Left colon (tissue), 2 donors: ENCODE measurements at places on chromosomes 1 and 21. TPM values are rescaled to one million over a fixed set of nuclear protein-coding genes. Genes with fewer than 3 reads are reported as not detected.
A peak's percentile ranks its signal among the peaks of the same experiment; 100 is the strongest.

DNAH14 gene
- 12.3 TPM for total RNA-seq

TMEM82 gene
- 13.1 TPM for total RNA-seq

AIDA gene
- total RNA-seq: 41.2 TPM

SORT1 gene
- total RNA-seq: 124 TPM

FAM163A gene
- total RNA-seq: 0.61 TPM

CHIT1 gene
- not detected for total RNA-seq

HEYL gene
- 1.3 TPM for total RNA-seq

PDC gene
- total RNA-seq: not detected

SLAMF1 gene
- total RNA-seq: 2.0 TPM

KRTAP11-1 gene
- not detected for total RNA-seq

HSPA6 gene
- total RNA-seq: 1.4 TPM

LRRC53 gene
- total RNA-seq: not detected

GRCh38 chr1:114235960-114236359 is 82.3 kb upstream of the SYT6 start:
- peak; percentile 53 for DNase-seq

- DNase-seq: no peak
These were observed 34.2 kb downstream of the NEK2 start for GRCh38 chr1:211641044-211641800.

GRCh38 chr1:36432616-36433015 is 17.6 kb downstream of the OSCP1 start:
- no peak for DNase-seq

DNA sequence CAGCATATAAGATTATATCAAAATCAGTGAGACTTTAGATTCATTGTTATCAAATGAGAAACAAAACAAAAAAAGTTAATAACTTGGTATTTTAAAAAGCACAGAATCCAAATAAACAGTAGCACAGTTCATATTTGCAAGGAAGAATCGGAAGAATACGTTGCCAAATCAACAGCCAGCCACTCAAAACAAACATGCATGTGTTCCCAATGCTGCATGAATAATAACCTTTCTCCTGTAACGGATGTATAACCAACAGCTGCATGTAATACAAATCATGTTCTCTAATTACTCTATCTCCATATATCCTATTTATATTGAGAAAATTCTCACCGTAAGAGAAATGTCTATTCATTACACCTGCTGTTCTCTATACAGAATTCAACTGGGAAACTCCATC is 98.9 kb upstream of the FOXD3 start:
- no peak for DNase-seq

DNA sequence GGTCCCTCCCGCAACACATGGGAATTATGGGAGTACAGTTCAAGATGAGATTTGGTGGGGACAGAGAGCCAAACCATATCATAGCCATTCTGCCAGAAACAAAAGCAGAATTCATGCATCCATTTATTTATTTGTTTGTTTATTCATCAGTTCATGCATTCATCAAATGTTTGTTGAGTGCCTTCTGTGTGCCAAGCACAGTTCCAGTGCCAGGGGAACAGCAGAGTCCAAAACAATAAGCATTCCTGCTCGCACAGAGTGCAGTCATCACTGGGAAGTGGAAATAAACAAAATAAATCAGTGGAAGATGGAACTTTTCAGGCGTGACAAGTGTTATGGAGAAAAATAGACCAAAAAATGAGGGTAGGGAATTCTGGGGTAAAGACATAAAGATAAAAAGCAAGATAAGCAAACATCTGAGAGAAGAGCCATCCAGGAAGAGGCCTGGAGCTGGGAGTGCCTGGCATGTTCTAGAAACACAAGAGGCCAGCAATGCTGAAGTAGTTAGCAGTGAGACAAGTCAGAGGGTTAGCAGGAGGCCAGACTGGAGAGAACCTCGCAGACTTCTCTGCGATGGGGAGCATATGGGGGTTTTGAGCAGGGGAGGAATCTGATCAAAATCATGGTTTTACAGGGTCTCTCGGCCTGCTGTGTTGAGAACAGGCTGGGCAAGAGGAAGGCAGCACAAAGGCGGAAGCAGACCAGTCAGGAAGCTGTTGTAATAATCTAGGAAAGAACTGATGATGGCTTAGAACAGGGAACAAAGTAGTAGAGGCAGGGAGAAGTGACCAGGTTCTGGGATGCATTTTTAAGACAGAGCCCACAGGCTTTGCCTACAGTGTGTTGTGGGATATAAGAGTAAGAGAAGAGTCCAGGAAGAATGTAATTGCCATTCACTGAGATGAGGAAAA is 113.2 kb downstream of the GLUL start:
- DNase-seq: no peak

DNA sequence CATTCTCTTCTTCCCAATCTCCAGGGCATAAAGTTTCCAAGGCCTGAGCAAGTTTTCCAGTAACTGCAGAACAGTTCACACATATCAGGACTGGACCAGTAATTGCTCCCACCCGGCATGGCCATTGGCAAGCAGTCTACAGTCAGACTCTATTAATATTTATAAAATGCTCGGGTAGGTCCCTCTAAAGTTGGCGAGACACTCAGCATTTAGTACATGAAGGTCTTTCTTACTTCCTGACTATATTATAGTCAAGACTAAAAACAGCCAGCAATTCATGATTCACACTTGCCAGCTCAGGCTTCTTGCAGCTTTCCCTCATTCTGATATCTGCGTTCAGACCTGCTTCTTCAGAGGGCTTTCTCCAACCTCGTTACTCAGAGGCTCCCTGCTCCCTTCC is 25.4 kb downstream of the GADD45A start:
- DNase-seq: no peak

DNA sequence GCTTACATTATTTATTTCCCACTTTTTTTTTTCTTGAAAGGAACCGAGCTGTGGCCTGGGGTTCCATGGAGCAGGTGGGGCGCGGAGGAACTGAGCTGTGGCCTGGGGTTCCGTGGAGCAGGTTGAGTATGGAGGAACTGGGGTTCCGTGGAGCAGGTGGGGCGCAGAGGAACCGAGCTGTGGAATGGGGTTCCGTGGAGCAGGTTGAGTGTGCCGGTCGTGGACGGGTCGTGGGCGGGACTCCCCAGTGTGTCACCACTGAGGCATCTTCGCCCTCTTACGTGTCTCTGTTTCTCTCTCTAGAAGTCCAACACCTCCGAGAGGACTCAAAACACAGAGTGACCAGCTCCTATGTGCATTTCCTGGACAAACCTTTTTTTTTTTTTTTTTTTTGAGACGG is 1.2 kb upstream of the SCNN1D start:
- no peak for DNase-seq

GRCh38 chr1:37755951-37756560 is 8.9 kb downstream of the EPHA10 start:
- no peak for DNase-seq

- no peak for DNase-seq
These were observed 76.4 kb downstream of the SPATA46 start for GRCh38 chr1:162300057-162300917.

DNA sequence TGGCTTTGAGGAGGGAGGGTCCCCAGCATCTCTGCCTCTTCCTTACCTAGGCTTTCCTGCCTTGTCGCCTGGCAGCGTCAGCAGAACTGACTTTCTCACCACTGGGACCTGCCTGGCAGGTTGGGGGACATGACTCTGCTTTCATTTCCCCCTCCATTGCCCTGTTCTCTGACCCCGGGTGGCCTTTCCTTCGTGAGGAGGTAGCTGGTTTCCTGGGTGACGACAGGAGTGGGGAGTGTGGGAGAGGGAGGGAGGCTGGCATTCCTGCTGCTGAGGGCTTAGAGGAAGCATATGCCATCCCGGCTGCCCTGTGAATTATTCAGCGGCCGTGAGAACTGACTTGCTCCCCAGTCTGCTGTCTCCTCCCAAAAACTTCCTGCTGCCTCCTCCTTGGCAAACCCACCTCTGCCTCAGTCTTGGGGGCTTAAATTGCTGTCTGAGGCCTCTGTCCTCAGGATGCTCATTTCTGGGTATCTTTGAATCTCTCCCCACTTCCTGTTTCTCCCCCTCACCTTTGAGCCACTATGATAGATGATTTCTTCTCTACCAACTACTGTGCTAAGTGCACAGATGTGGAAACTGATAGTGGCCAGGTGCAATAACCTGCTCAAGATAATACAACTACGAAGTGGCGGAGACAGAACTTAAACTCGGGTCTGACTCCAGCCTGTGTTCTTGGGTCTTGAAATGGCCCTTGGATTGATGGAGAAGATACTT is 182.0 kb upstream of the CSF3R start:
- DNase-seq: no peak

- DNase-seq: no peak
These were observed 29.0 kb downstream of the ZSWIM5 start for GRCh38 chr1:45177452-45177851.

GRCh38 chr21:43781846-43782245 is 5.7 kb upstream of the CSTB start:
- DNase-seq: no peak

DNA sequence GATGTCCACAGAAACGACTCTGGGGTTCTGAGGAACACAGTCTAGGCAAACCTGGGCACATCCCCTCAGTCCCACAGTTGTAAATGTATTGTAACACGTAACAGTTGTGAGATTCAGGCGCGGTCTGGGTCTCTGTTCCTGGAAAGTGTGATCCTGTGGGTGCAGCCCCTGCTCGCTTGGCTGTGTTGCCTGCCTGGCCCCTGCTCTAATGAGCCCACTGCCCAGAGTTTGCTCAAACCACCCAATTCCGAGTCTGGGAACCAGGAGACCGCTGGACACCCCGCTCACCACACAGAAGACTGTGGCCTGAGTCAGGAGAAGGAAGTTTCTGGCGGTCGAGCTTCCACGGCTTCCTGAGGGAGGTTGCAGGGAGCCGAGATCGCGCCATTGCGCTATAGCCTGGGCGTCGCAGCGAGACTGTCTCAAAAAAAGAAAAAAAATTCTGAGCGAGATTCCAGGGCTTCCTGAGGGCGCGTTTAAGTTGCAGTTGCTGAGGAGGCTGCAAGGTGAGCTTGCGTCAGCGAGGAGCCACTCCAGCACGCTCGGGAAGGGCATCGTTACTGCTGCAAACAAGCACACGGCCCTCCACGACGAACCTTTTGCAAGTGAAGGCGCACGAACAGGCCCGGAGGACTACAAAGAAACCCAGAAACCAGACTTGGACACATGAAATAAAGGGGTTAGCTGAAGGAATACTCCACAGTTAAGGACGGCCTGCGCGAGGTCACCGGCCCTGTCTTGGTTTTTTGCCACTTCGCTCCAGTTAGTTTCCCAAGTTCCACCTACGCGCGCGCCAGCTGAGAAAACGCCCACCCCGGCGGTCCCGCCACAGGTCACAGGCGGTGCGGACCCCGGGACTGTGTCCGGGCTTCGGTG is 1.1 kb downstream of the C21orf58 start:
- peak; percentile 40 for DNase-seq
